ENCODE measurements at places on chromosomes 1 and 21.

- H3K4me1 ChIP-seq: no peaks in the 10 kb centered on the region
- DNase-seq: no peak
- H3K27ac ChIP-seq: no peak overlapping the region
- no peak overlapping the region for H3K4me3 ChIP-seq
- no peaks in the 10 kb centered on the region for H3K36me3 ChIP-seq
Observed at GRCh38 chr1:8629241-8630091, 188.0 kb downstream of the RERE start.

GRCh38 chr1:70222716-70223235, 1.6 kb downstream of the SRSF11 start:
- H3K4me1 ChIP-seq: peaks cover 61% of the 10 kb centered on the region
- H3K27me3 ChIP-seq: no peaks in the 10 kb centered on the region
- H3K27ac ChIP-seq: no peak overlapping the region
- DNase-seq: no peak
- peak overlapping the region; percentile 90 for H3K4me3 ChIP-seq

GRCh38 chr1:108521990-108522393, 37.9 kb upstream of the EEIG2 start:
- H3K4me3 ChIP-seq: no peak overlapping the region
- H3K4me1 ChIP-seq: no peaks in the 10 kb centered on the region
- no peaks in the 10 kb centered on the region for H3K36me3 ChIP-seq
- H3K27me3 ChIP-seq: no peaks in the 10 kb centered on the region
- no peak for DNase-seq

DNA sequence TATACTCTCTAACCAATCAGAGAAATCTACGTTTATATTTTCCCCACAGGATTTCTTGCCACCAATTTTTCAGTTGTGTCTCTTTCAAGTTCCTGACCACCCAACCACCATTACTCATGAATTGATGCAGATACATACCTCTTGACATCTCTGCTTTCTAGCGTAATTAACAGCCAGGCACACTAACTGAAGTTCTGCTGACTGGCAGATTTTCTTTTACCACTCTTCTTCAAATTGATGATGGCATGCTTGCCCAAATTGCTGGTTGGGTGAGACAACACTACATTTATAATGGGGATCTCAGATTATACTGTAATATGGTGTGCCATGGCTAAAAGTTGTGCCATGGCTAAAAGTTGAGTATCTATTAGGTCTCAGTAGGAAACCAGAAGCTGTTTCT, 566.7 kb downstream of the ADGRL2 start:
- no peaks in the 10 kb centered on the region for H3K27me3 ChIP-seq
- no peak overlapping the region for H3K4me3 ChIP-seq
- H3K36me3 ChIP-seq: no peaks in the 10 kb centered on the region
